GM13976 (cell line): ENCODE measurements at places on chromosomes 3 and 15.
A peak's percentile ranks its signal among the peaks of the same experiment; 100 is the strongest.

DNA sequence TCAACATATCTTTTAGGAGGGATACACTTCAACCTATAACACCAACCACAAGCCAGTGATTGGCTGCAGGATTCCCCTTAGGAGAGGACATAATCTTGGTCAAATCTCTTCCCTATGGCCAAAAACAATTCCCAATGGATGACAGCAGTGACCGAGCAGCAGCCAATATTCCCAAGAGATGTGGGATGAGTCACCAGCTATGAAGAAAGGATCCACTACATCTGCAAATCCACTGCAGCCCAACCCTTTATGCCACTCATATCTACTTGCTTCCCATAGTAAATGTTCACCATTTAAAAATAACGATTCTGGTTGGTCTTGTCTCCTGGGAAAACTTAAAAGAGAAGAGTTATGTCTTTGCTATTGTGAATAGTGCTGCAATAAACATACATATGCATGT lies 4.5 kb upstream of the IQCF5 start:
- no peak for DNase-seq

DNA sequence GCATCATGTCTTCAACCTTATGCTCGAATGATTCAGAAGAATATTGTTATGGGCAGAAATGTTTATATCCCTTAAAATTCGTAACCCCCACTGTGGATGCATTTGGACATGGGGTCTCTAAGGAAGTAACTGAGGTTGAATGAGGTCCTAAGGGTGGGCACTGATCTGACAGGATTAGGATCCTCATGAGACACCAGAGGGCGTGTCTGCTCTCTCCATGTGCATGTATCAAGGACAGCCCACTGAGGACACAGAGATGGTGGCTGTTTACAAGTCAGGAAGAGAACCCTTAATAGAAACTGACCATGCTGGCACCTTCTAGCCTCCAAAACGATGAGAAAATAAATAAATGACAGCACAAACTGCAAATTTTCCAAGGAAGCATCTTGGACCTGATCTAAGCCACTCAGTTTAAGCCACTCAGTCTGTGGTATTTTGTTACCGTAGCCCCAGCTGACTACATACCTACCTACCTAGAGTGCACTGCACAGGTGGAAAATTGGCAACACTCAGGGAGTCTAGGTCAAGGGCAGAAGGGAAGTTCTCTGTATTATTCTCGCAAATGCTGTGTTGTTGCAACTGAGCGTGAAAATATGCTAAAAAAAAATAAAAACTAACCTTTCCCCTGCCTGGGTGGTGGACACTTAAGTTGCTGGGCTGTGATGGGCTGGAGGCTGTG lies 126.6 kb downstream of the TJP1 start:
- DNase-seq: no peak

- peak; percentile 50 for DNase-seq
Measured at GRCh38 chr3:101976473-101976872, 127.2 kb downstream of the NFKBIZ start.

DNA sequence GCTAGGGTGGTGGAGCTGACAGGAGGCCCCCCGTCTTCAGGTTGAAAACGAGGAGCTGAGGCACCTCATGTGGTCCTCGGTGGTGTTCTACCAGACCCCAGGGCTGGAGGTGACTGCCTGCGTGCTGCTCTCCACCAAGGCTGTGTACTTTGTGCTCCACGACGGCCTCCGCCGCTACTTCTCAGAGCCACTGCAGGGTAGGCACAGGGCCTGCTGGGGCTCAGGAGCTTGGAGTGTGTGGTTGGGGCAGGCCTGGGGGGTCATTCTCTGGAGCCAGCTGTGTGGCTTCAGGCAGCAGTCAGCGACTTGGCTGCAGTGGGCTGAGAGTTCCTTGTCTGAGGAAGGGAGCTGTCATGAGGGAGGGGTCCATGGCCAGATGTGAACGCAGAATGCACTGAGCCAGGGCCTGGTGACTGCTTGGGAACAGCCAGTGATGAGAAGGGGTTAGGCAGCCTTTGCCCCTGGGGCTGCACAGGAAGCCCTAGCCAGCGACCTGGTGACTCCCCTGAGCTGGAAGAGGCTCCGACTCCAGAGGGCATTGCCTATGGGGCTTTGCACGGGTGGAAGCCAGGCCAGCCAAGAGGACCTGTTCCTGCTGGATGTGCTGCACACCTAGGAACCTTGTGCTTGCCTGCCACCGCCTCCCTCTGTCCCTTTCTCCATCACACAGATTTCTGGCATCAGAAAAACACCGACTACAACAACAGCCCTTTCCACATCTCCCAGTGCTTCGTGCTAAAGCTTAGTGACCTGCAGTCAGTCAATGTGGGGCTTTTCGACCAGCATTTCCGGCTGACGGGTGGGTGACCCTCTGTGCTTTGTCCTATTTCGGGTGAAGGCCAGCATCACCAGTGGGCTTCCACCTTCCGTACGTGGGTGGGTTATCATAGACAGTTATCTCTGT lies 4.9 kb upstream of the STAB1 start:
- no peak for DNase-seq

DNA sequence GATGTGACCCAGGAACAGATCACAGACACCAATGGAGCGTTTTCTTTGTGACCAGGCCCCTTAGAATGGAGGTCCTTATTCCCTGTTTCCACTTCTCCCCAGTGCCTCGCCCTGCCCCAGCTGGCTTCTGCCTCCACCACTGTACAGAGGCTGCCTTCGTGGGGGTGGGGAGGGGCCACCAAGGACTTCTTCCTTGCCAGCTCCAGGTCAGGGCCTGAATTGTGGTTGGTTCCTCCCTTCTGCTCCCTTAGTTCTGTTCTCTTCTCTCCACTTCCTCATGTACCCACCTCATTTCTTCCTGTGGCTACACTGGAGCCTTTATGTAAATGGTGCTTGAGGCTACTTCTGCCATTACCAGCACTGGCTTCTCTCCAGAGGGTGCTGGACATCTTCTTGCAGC lies 16.4 kb downstream of the TGM4 start:
- DNase-seq: no peak

DNA sequence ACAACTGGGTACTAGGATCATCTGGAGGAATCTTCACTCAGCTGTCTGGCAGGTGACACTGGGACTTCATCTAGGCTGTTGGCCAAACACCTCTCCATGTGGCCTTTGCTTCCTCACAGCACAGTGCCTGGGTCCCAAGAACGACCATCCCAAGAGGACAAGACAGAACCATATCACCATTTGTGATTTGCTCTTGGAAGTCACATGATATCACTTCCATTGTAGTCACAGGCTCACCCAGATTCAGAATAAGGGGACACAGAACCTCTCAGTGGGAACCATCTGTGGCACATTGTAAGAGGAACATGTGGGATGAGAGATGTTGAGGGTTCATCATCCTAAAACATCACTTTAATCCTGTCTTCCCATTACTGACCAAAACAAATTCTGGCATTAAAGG lies 1.9 kb upstream of the PSMA4 start:
- no peak for DNase-seq

- no peak for DNase-seq
Measured at GRCh38 chr3:61353382-61353781, 102.1 kb upstream of the FHIT start.

DNA sequence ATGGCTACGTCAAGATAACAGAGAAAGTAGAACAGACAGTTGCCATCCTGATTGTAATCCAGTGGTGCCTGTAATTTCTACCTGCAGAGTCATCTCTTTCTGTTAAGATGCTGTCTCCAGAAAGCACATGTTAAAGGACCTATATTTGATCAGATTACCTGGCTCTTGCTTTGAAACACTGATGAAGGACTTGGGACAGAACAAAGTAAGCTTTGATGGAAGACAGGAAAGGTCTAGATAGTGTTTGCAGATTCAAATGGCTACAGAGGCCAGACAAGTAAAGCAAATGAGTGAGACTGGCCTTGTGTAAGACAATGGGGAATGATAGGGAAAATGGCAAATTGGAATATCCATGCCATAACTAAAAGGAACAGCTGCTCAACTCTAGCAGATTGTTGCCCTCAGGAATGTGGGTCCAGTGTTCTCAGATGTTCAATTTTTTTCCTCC lies 1.8 kb upstream of the GSK3B start:
- DNase-seq: no peak

GRCh38 chr15:25093455-25094029 lies 138.8 kb downstream of the SNRPN start:
- DNase-seq: no peak

- no peak for DNase-seq
Measured at GRCh38 chr15:92510163-92510882, 116.6 kb downstream of the ST8SIA2 start.

DNA sequence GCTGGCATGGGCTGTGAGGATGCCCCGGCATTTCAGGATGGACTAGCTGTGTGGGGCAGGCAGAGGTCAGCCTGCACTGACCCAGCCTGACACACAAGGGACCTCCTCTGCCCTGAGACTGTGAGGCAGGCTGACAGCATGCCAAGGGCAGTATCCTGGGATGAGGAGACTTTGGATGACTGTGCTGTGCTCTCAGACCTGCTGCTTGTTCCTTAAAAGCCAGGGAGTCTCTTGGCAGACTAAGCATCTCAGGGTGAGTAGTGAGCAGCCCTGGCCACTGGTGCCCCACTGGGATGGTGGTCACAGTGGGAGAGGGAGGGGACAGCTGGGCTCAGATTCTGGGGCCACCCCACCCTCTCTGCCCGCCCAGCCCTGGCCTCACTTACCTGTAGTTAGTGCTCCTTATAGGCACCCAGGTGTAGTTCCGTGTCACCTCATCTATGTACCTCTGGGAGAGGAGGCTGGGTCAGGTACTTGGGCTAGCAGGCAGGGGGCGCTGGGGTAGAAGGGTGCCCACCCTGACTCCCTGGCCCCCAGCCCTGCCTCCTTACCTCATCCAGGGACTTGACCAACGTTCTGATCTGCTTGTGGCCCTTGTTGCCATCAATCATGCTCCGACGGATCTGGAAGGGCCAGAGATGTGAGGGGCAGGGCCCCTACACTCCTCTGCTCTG lies 16.1 kb upstream of the TMEM115 start:
- no peak for DNase-seq

GRCh38 chr3:41502481-41502880 lies 303.2 kb downstream of the CTNNB1 start:
- DNase-seq: no peak

GRCh38 chr15:91871837-91872236 lies 18.3 kb downstream of the SLCO3A1 start:
- DNase-seq: no peak

- DNase-seq: no peak
Measured at GRCh38 chr3:170602556-170602955, 16.7 kb upstream of the SLC7A14 start.

- no peak for DNase-seq
Measured at GRCh38 chr3:176961916-176962315, 235.4 kb downstream of the TBL1XR1 start.

DNA sequence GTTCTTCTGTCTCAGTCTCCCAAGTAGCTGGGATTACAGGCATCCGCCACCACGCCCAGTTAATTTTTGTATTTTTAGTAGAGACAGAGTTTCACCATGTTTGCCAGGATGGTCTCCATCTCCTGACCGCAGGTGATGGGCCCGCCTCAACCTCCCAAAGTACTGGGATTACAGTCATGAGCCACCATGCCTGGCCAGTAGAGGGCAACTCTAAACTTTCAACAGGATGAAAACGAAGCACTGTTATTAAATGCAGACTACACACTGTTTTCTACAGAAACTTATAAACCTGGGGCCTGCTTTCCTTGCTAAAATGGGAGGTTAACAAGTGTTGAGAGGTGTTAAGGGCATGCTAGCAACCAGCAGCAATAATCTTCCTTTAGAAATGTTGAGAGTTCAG lies 7.6 kb downstream of the ARPC4 start:
- no peak for DNase-seq

GRCh38 chr3:25520926-25521559 lies 93.0 kb downstream of the RARB start:
- DNase-seq: no peak

- no peak for DNase-seq
Measured at GRCh38 chr15:100869151-100869999, 10.3 kb upstream of the ALDH1A3 start.

- DNase-seq: no peak
Measured at GRCh38 chr3:168141405-168141998, 45.8 kb upstream of the GOLIM4 start.

DNA sequence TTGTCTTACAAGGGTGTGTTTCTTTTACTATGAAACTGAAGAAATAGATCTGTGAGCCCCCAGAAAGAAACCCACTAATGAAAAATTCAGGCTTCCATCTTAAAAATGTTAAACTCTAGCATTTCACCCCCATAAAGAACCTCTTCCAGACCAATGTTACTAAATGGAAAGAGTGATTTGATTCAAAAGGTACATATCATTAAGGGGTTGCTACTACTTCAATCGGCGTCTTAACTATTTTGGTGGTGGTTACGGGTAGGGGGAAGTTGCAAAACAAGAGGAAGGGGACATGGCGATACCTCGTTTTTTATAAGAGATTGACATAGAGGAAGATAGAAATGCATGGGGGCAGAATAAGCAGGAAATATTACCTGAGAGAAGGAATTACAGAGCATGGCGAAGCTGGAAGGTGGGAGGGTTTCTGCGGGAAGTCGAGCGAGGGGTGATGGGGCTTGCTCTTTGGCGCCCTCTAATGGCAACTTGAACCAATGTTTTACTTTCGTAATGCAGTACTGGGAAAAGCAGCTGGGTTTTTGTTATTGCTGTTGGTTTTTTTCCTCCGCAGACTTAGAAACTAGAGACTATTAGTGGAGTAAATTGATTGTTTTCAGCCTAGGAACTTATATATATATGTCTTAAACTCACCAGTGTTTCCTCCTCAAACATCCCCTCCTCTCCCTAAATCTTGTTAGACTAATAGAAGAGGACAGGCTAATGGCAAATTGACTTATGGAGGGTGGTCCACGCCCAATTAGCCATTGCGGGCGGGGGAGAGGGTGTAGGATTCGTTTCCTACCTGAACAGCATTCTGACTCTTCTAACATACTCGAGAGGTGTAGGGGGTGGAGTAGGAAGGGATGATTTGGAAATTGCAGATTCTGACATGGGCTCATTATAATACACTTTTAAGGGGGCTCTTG lies 11.3 kb upstream of the SOX2 start:
- DNase-seq: peak; percentile 72

DNA sequence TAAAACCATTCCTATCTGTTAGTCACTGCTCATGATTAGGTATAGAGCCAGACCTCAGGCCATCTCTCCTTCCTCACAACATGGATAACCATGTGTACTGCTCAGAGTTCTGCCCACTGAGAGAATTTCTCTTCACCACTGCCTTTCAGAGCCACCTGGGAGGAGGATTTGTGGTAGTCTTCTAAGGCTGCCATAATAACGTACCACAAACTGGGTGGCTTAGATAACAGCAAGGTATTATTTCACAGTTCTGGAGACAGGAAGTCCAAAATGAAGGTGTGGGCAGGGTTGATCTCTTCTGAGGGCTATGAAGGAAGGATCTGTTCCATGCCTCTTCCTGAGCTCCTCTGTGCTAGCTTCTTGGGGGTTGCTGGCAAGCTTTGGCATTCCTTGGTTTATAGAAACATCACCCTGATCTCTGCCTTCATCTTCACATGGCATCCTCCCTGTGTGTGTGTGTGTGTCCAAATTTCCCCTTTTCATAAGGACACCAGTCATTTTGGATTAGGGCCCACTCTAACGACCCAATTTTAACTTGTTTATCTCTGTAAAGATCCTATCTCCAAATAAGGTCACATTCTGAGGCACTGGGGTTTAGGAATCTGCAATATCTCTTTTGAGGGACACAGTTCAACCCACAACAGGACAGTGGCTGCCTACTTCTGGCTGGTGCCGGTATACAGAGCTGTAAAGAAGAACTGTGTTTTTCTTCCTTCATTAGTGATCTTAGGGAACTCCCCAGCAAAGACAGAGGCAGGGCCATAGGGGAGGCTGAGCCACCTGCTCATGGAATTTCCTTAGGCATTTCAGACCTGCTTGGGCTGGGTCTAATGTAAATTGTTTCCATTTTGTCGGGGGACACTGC lies 42.1 kb upstream of the NOX5 start:
- no peak for DNase-seq

GRCh38 chr15:82963471-82964341 lies 11.2 kb upstream of the HOMER2 start:
- no peak for DNase-seq
